NCI-H2171 treated with DMSO at 0.1 percent for 48 hours (cell line): ENCODE measurements at places on chromosomes 5 and 9.
A peak's percentile ranks its signal among the peaks of the same experiment; 100 is the strongest.

DNA sequence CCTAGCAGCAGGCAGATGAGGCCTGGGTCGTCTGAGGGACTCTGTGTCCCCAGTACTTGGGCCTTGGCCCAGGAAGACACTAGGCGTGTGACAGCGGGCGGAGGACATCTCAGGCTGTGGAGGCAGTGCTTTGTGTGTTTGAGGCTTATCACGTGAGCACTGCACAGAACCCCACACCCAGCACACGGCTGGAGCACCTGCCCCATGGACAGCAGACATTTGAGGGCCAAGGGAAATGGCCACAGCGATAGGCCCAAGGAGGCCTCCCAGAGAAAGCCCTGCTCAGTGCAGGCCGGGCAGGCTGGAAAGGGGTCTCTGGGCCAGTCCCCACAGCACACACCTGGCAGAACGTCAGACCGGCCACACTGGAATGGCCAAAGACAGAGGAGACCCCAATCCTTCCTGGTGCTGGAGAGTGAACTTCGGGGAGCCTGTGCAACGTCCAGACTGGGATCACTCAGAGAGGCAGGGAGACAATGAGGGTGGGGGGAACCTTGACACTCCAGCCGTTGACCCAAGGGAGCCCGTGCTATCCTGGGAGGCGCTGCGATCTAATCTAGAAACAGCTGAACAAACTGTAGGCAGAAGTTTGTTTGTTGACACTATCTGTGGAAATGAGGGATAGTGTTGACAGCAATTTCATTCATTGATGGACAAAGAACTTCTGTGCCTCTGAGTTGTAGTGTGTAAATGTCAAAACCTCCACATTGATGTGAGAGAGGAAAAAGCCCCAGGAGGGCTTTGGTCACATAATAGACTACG, 19.6 kb upstream of the FLT4 start:
- DNase-seq, result no peak

GRCh38 chr5:81825237-81825636, 74.3 kb upstream of the SSBP2 start:
- DNase-seq, result peak; percentile 40

DNA sequence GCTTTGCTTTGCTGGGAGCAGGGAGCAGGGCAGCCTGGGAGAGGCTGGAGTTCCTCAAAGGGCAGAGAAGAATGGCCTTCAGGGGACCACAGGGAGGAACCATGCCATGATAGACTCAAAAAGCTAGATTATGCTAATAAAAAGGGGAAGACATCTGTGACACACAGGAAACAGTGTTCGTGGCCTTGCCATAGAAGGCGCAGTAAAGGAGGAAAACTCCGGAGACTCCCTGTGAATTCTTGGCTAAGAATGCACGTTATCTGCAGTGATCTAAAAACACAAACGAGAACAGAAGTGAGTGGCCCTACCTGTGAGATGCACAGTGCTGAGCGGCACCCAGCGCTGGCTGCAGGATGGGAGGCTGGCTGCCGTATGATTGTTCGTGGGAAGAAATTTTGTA, 15.9 kb upstream of the LTC4S start:
- no peak for DNase-seq

DNA sequence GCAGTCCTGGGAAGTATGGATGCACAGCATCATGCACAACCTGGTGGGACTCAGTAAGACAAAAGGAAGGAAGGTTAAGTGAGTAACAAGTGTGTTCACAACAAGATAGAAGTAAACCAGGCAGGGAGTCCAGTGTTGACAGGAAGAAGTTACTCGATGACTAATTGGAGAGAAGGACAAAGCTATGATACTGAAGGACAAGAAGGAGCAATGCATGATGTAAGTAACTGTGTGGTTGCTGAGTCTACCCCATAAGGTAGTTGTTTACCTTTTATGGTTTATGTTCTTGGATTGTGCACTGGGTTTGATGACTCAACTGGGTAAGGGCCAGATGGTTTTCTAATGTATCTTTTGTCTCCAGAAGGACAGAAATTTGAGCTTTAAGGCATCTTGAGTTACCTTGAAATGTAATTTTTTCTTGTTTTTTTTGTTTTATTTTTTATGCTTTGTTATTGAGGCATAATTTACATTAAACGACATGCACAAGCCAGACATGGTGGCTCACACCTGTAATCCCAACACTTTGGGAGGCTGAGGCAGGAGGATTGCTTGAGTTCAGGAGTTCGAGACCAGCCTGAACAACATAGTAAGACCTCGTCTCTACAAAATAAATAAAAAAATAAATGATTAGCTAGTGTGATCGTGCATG, 89.2 kb upstream of the CAST start:
- peak; percentile 77 for DNase-seq

DNA sequence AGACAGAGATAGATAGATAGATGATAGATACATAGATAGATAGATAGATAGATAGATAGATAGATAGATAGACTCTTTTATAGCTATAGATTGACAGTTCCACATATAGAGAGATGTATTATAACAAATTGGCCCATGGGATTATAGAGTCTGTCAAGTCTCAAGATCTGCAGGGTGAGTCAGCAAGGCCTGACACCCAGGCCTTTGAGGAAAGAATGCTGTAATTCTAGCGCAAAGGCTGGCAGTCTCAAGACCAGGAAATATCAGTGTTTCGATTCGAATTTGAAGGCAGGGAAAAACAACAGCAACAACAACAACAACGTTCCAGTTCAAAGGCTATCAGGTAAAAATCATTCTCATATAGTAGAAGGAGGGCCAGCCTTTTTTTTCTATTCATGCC, 339.2 kb upstream of the CDH9 start:
- DNase-seq, result no peak

DNA sequence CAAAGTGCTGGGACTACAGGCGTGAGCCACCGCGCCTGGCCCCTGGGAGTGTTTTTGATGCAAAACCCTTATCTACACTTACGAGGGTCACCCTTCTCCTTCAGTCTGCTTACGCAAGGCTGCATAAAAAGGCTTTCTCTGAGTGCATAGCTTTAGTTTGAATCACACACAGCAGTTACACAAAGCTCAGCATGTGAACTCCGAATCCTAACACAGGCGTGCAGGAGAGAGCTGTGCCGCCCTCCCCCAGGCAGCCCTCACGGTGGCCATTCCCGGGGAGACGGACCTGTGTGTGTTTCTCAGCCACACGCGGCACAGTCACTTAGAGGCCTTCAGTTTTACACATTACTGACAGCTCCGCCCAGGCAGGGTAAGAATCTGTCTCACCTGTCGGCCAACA, 26.7 kb downstream of the EXD3 start:
- no peak for DNase-seq

GRCh38 chr9:30120666-30121065, 2263.8 kb upstream of the ACO1 start:
- DNase-seq, result no peak

DNA sequence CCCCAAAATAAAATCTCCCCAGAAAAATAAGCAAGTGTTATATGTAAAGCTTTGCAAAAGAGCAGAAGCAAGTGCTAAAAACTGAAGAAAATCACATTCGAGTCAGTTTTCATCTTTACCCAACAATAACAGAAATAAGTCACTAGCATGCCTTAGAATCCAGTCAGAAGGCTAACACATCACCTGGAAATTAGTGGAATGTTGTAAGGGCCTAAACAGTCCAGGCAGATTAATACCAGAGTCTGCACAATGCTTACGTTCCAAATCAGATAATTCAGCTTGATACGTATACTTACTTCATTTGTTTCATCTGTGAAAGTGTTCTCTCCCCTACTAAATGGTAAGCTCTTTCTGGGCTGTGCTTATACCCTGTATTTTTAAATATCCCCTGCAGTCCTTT, 42.7 kb downstream of the SUSD1 start:
- DNase-seq, result no peak

- no peak for DNase-seq
Observed at GRCh38 chr9:72065076-72065475, 4.7 kb upstream of the C9orf57 start.

DNA sequence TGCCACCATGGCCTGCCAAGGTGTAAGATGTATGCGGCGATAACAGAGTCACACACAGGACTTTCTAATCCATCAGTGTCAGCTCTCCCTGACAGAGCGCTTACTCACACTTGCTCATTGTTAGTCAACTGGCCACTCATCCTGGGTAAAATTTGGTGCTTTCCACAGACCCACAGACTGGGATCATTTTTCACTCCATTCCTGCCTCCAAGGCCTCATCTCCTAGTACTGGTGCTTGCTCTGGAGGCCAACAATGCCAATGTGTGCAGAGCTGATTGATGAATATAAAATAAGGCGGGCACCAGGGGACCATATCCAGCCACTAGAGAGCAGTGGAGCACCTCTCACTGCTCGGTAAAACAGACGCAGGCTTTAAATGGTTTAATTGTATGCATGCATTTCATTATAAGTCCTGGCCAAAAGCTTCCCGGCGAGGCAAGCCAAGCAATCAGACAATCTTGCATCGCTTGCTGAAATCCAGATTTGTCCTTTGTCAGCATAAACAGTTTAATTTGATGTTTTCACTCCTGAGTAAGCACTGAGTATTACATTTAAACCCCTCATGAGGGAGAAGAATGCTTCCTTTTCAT, 22.3 kb downstream of the PSMB7 start:
- DNase-seq, result no peak

- peak; percentile 43 for DNase-seq
Observed at GRCh38 chr5:14816999-14817761, 54.4 kb downstream of the ANKH start.

- DNase-seq, result peak; percentile 27
Observed at GRCh38 chr9:36102742-36103495, 33.6 kb upstream of the GLIPR2 start.

DNA sequence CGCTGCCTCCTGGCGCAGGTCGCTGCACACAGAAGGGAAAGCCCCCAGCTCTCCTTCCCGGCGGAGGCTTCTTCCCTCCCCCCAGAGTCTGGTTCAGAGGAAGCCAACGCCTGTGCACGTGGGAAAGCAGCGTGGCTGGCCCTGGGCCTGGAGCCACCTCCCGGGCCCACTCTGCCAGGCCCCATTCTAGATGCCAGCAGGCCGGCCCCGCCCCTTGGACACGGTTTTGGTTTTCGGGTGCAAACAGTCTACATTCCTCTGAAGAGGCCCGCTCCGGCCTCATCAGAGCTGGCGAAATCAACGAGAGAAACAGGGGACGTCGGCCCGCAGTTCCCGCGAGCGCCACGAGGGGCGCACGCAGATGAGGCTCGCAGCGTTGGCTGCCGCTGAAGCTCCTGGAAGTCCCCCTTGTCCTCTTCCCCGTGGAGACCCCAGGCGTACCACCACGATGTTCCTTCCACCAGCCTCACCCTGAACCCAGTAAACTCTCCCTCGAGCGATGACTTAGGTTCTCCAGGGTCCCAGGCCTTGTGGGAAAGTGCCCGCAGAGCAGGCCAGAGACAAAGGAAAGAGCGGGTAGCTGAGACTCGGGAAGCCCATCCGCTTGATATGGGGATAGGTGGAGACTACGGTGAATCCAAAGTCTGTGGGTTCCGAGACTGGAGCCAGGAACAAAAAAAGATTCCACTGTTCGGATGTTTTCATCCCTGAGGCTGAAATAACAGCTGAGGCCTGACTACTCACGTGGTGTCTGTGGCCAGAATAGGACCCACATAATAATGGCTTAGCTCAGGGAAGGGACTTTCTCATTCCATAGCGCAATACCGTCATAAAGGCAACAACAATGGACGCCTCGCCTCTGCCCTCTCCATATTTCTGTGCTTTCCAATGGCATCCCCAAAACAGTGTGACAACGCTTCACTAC, 64.2 kb downstream of the KLF4 start:
- no peak for DNase-seq

DNA sequence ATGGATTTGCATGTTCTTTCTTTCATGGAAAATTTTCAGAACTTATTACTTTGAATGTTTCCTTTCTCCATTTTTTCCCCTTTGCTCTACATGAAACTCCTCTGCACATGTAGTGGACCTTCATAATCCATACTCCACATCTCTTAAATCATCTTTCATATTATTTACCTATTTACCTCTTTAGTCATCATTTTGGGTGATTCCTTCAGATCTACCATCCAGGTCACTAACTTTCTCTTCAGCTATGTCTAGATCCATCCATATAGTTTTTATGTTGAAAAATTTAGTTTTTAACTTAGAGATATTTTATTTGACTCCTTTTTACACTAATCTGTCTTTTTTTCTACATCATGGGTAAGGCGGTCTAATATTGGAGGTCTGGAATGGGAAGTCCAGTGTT, 586.6 kb downstream of the NR2F1-AS1 start:
- DNase-seq, result no peak

DNA sequence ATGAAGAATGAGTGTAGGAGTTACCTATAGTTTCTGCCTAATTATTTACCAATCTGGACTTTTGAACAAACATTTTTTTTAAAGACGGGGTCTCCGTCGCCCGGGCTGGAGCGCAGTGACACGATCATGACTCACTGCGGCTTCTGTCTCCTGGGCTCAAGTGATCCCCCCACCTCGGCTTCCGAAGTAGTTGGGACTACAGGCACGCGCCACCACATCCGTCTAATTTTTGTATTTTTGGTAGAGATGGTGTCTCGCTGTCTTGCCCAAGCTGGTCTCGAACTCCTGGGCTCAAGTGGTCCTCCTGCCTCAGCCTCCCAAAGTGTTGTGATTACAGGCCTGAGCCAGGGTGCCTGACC, 1.5 kb downstream of the CTNNA1 start:
- no peak for DNase-seq

DNA sequence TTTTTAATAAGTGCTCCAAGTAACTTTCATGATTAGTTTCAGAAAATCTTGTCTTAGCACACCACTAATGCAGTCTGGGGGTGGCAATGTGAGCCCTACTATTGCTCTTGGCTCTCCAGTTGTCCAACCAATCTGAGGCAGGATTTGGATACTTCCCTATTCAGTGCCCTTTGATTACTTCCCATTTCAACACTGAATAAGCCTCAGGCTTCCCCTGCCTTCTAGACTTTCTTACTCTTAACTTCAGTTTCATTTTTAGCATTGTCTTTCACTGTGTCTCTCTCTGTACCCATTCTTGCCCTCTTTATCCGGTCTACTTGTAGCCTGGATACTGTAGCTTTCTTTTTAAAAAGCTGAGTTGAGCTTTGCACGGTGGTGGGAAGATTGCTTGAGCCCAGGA, 186.1 kb downstream of the C9orf152 start:
- no peak for DNase-seq

DNA sequence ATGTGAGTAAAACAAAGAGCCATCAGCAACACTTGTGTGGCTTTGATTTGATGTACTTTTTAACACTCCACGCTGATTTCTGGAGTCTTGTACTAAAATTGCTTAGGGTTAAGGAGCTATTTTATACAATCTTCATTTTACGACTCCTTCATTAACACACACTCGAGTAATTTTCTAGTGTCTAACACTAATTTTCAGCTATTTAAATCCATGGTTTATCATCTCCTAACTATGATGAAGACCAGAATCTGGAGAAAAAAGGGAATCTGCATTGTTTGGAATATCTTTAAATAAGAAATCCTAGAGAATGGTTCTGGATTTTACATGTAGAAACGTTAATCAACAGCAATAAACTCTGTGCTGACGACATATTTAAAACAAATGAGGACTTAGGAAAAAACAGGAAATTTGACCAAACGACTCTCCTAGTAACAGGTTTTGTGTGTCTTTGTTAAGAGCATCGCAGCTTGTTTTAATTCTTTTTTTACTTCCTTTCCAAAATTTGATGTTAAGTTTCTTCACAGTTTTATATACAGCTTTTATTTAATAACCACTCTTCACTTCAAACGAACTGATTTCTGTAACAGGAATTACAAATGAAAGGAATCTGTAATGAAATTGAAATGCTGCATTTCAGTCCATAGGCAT, 138.5 kb downstream of the AOPEP start:
- DNase-seq, result no peak

- no peak for DNase-seq
Observed at GRCh38 chr5:59021286-59021673, 438.4 kb downstream of the RAB3C start.

- DNase-seq, result peak; percentile 53
Observed at GRCh38 chr5:153964880-153965645, 73.6 kb downstream of the FAM114A2 start.

- DNase-seq, result peak; percentile 86
Observed at GRCh38 chr9:128558431-128559310, 6.3 kb downstream of the SPTAN1 start.
